ENCODE measurements at places on chromosomes 5 and 9. TPM values are rescaled to one million over a fixed set of nuclear protein-coding genes. Genes with fewer than 3 reads are reported as not detected.

DNA sequence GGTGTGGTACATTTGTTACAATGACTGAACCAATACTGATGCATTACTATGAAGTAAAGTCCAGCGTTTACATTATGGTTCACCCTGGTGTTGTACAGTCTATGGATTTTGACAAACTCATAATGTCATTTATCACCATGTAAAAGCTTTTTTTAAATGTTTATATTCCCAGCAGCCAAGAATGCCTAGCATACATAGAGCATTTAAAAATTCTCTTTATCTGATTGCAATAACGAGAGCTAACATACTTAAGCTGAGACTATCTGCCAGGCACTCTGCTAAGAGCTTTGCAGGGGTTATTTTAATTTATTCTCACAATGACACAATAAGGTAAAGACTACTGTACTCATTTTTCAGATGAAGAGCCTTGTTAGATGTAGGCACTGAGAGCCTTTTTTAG is 24.1 kb downstream of the PRDM6 start:
- DNase-seq: no peak

DNA sequence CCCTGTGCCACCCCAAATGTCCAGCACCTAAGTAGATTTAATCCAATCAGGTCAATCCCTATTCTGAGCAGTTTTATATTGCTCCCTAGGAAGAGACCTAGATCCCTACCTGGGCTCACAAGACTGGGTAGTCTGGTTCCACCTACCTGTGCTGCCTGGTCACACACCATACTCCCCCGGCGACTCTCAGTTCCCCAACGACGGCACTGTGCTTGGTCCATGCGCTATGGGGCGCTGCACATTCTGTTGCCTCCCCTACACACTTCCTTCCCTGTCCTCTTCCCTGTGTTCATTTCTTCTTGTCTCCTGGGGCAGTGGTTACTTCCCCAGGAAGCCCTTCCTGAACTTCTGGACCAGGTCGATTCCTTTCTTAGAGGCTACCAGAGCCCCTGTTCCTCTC is 109.9 kb upstream of the IL12B start:
- no peak for DNase-seq

Gene HMCN2
- total RNA-seq: not detected

DNA sequence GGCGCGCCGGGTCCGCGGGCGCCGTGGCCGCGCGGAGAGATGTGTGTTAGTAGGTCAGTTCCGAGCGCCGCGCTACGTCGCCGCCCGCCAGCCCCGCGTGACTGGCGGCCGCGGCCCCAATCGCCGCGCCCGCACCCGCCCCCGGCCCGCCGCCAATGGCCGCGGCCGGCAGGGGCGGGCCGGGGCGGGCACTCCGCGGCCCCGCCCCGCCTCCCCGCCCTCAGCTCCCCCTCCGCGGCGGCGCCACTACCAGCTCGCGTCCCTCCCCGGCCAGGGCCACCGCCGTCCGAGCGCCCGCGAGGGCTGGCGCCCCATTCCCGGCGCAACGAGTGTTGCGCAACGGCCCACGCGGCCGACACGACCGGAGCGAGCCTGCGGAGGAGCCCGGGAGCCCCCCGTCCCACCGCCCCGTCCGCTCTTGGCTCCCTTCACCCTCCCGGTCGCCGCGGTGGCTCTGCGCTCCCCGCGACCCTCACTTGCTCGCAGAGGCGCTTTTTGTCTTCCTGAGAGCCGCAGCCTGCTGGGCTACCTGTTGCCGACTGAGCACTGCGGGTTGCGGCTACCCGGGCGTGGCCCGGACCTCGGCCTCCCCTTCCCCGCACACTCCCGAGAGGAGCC is at the start of gene NFIL3:
Gene NFIL3, minus strand, starts transcription at position 48 of the 618 bp plus-strand sequence. CDS start 13,098 bp downstream, outside the sequence.
- DNase-seq: peak; percentile 62

GRCh38 chr5:91312698-91313097 is 70.4 kb downstream of the ARRDC3 start:
- no peak for DNase-seq

GRCh38 chr9:93809204-93809940 is 145.8 kb downstream of the BARX1 start:
- DNase-seq: no peak

Gene XRCC4
- 4.1 TPM for total RNA-seq

DNA sequence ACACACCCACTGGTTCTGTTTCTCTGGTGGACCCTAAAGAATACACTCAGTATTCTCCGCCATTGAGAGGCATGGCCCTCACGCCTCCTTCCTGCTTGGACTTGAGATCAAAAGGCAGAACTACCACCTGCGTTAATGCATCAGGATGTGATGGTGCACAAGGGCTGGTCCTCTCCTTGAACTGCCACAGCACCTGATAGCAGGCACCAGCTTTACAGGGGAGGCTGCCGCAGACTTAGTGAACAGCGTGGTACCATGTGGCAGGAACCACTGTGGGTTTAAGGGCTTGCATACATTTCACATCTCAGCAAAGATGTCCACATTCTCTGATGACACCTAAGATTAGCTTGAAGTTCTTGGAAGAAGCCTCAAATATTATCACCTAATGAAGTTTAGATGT is 208.7 kb downstream of the GADD45G start:
- DNase-seq: no peak

- no peak for DNase-seq
Measured at GRCh38 chr9:137458194-137459151, 661 bp downstream of the NSMF start.

- DNase-seq: peak; percentile 8
Measured at GRCh38 chr5:43661102-43661501, 58.1 kb downstream of the NNT start.

DNA sequence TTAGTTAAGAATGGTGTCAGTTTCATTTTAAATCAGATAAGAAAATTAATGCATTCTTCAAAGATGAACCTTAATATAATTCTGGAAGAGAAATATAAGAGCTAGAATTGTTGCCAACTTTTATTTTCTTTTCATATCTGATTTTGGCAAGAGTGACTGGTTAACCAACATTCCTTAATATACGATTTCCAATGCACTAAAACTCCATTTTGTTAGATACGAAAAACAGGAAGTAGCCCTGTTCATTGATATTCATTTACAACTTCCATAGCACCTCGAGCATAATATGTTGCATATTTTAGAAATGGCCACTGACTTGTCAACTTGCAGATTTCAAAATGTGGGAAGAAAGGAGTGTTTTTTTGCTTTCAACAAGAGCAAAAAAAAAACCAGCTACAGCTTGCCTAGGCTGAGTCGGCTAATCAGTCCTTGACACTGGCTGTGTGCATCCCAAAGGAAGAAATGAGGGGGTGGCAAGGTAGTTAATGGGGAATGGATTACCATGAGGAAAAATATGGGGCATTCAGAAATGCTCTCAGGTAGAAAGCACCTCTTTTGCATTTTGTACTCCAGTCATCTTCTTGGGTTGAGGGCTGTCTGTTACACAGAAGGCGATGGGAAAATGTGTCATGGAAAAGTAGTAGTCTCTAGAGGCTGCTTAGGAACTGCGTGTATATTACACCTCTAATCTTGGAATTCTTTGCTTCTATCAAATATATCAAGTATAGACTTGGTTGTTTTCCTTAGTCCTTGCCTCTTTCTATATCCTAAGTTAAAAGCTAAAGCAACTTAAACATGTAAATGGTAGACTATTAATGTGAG is 3.9 kb downstream of the MAP3K1 start:
- DNase-seq: no peak

Gene PCDHGA1
- total RNA-seq: 0.78 TPM

Gene CEL
- 1.2 TPM for total RNA-seq

DNA sequence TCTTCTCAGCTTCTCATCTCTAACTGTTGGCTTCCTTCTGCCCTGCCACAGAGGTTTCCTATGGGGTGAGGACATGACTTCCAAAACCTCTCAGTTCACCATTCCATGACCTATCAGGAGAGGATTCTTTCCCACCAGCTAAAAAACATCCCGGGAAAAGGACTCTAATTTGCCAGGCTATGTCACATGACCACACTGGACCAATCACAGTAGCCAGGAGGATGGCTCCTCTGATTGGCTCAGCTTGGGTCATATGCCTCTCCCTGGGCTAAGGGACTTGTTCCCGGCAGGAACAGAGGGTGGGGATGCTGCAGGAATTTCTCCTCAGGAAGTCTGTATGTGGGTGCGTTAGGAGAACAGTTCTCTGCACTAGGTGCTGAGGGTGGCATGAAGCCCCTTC is 40.3 kb upstream of the XPA start:
- DNase-seq: no peak

DNA sequence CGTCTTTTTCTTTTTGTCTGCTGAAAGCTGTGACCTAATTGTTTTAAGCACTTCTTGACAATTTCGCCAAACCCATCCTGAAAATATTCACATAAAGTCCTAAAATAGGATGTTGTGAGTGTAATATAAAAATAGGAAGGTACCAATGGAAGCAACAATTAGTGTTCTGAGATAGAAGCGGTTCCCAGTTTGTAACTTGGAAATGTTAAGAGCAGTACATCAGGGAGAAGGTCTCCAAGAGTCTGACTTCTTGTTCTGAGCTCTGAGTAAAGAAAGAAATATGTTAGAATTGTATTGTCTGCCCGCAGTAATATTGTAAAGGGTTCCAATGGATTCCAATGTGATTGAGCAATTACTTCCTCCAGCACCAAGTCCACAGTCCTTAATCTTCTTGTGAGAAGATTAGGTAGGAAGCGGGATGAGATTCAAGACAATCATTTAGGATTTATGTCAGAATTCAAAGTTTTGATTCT is 3.9 kb downstream of the VCAN start:
- no peak for DNase-seq

DNA sequence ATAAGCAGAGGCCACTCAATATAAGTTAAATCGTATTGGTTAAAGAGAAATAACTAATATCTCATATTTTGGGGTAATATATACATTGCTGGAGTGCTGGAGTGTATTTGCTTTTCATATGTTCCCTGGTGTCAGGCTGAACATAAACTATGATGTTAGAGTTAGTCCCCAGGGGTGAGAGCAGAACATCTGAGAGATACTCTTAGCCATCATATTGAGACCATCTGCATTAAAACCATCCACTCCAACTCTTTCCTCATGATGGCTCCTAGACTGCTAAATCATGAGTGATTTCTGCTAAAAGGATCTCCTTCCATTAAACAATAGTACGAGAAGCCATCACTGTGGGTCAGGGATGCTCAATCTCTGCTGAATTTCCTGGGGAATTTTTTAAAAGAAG is 436.2 kb downstream of the DTWD2 start:
- no peak for DNase-seq

Gene UBAP2
- 36.8 TPM for total RNA-seq

GRCh38 chr5:2240118-2240904 is 357.6 kb upstream of the IRX4 start:
- no peak for DNase-seq

- no peak for DNase-seq
Measured at GRCh38 chr5:181127907-181128626, 2.9 kb downstream of the OR2V1 start.

DNA sequence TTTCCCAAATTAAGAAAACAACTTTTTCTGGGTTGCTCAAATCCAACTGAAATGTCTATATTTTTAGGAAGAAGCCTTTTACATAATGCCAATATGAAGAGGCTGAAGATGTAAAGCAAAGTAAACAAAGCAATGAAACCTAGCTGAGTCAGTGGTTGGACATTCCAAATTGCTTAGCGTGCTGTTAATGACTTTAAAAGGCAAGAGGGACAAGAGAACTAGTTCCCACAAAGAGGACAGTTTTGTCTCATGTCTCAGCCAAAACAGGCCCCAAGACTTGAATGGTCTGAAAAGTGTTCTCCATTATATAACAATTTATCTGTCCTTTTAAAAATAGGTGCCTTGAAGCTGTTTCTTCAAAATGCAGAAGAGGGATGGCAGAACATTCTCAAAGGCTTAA is 407.0 kb downstream of the ENC1 start:
- DNase-seq: no peak

Gene FABP6
- total RNA-seq: not detected

Gene SLC1A3
- 1.3 TPM for total RNA-seq

GRCh38 chr9:31702957-31703356 is 681.5 kb upstream of the ACO1 start:
- no peak for DNase-seq

Gene CBY3
- total RNA-seq: 0.76 TPM

DNA sequence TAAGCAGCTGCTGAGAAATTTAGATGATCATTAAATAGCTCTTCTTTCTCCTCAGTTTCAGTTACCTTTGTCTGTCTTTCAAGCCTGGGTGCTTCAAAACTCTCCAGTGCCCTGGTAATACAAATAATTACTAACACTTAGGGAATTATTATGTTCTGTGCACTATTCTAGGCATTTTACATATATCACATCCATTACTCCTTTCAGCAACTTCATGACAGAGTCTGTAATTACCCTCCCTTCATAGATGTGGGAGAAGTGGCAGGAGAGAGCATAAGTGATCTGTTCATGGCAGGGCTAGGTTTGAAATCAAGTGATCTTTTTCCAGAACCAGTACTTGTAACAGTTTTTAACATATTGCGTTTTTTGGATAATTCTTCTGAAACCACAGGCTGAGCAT is 32.0 kb downstream of the MAN2A1 start:
- no peak for DNase-seq

- DNase-seq: no peak
Measured at GRCh38 chr9:136763649-136764035, 676 bp downstream of the LCN15 start.

Gene EIF4E1B
- not detected for total RNA-seq

Gene PCDHB16
- total RNA-seq: not detected

GRCh38 chr5:16597946-16598694 is 18.7 kb downstream of the RETREG1 start:
- no peak for DNase-seq

Gene CDKN2B
- 0.64 TPM for total RNA-seq

GRCh38 chr9:70817311-70817710 is 304.1 kb downstream of the TRPM3 start:
- no peak for DNase-seq

GRCh38 chr9:76135902-76136301 is 245.4 kb downstream of the PCSK5 start:
- DNase-seq: no peak

DNA sequence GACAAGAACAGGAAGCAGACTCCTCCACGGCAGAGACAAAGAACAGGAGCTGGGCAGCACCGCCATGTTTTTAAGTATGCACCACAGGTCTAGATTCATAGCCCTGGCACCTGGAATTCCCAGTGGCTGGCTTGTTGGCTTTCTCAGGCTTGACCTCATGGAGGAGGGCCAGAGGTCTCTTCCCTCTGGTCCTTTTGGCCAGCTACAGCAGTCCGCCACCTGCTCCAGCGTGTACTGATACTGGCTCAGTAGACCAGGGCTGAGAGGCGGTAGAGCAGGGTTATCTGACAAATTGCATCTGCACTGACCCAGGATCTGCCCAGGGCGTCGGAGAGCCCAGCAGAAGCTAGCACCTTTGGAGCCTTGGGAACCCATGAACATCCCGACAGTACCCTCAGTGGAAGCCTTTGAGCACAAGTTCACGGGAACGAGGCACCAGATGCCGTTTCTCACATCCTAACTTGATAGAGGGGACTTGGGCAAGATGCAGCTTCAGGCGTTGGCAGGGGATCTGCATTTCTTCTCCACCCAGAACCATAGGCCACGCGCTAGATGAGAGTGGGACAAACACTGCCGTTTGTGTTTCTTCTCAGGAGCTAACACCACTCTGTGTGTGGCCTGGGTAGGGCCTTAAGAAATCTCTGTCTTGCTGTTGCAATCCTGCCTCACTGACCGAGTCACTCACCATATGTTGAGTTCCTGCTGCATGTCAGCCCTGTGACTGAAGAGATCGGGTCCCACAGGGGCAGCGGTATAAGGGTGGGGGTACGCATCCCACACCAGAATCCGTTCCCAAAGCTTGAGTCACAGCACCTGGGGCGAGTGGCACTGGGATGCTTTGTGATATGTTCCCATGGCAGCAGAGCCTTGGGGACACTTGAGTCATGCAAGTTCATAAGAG is 90.3 kb upstream of the OTULINL start:
- DNase-seq: no peak

Measured in CD4-positive, alpha-beta memory T cell (primary cell).